ENCODE measurements at places on chromosomes 7 and 10. TPM values are rescaled to one million over a fixed set of nuclear protein-coding genes. Genes with fewer than 3 reads are reported as not detected.

SMO gene
- 14.3 TPM for polyA plus RNA-seq

GRCh38 chr7:96521068-96521894 is 188.4 kb downstream of the SEM1 start:
- H3K4me3 ChIP-seq: no peak overlapping the region
- peaks cover 5% of the 10 kb centered on the region for H3K4me1 ChIP-seq
- no peaks in the 10 kb centered on the region for H3K27me3 ChIP-seq
- peak; percentile 15 for DNase-seq

- H3K27ac ChIP-seq: no peak overlapping the region
- DNase-seq: no peak
Measured at GRCh38 chr10:112805701-112806100, 144.3 kb upstream of the TCF7L2 start.

DNA sequence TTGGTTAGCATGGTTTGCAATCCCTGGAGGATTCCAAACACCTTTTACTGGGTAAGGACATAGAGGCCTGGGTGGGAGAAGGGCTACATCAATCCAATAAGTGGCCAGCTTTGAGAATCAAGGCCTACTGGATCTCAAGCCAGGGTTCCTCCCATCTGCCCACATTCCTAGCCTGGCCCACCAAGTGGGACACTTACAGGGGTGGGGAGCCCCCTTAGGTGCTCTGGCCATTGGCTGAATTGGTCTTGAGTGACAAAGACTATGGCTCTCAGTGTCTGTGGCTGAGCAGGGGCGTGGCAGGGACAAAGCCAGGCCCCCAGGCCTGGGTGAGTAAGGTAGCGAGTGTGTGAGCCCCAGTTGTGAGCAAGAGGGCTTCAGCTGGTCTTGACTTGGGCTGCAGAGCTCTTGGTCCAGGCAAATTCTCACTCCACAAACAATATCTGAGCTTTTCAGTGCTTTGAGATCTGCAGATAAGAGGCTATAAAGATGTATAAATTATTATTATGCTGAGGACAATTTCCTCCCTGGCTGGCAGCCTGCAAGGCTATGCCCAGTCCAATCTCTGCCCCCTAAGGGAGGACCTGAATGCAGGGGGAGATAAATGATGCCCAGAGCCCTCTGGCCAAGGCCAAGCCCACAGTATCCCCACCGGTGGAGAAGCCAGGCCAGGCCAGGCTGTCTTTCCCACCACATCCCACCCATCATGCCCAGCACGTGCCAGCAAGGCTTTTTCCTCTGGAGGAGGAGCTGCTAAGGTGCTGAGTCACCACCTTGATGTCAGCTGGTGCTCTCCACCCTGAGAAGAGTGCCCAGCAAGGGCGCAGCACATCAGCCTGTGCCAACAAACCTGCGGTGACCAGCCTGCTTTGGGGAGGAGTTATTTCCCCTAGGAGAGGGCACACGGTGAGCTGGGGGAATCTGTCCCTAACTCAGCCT is 80.7 kb upstream of the DUSP5 start:
- no peak for DNase-seq
- H3K36me3 ChIP-seq: no peaks in the 10 kb centered on the region
- no peaks in the 10 kb centered on the region for H3K27me3 ChIP-seq
- no peak overlapping the region for H3K27ac ChIP-seq
- no peak overlapping the region for H3K4me3 ChIP-seq

DNA sequence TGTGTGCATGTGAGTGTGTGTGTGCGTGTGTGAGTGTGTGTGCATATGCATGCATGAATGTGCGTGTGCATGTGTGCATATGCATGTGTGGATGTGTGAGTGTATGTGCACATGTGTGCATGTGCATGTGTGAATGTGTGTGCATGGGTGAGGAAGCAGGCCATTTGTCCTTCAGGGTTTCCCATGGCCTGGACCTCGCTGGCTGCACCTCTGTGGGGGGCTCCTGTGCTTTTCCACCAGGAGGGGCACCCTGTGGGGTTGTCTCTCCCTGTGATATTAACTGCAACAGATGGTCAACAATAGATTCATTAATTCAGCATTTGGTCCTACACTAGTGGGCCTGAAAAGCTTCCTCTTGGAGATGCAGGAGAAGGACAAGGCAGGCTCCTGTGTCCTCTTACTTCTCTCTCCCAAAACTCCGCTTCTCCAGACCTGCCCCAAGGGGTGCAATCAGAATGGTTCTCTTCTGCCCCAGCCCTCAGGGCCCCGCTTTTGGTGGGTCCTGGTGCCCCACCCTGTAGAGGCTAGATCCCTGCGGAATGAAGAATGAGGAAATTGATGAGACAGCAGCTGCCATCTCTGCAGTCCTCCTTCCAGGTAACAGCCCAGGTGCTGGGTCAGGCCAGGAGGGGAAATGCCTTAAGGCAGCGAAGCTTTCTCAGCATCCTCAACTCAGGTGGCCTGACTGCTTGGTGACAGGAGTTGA is 41.5 kb upstream of the NUB1 start:
- no peaks in the 10 kb centered on the region for H3K36me3 ChIP-seq
- DNase-seq: no peak
- H3K4me3 ChIP-seq: no peak overlapping the region
- no peak overlapping the region for H3K27ac ChIP-seq
- peaks cover 1% of the 10 kb centered on the region for H3K4me1 ChIP-seq

DNA sequence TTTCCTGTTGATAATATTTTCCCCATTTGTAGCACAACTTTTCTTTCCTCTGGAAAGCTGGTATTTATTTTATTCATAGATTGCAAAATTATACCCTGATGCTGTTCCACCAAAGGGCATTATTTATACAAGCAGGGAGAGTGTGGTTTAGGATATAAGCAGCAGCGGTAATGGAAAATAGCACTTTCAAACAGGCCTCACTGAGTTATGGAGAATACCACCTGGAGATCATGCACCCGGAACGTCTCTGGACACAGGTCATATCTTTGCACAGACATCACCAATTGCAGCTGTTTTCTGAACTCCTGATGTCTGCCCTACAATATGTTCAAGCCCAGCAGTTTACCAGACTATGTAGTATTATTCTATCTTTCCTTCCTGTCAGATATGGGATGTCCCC is 2.0 kb upstream of the CALD1 start:
- H3K4me1 ChIP-seq: peaks cover 5% of the 10 kb centered on the region
- no peak overlapping the region for H3K27ac ChIP-seq
- no peak for DNase-seq
- no peak overlapping the region for H3K4me3 ChIP-seq
- no peaks in the 10 kb centered on the region for H3K36me3 ChIP-seq

DNA sequence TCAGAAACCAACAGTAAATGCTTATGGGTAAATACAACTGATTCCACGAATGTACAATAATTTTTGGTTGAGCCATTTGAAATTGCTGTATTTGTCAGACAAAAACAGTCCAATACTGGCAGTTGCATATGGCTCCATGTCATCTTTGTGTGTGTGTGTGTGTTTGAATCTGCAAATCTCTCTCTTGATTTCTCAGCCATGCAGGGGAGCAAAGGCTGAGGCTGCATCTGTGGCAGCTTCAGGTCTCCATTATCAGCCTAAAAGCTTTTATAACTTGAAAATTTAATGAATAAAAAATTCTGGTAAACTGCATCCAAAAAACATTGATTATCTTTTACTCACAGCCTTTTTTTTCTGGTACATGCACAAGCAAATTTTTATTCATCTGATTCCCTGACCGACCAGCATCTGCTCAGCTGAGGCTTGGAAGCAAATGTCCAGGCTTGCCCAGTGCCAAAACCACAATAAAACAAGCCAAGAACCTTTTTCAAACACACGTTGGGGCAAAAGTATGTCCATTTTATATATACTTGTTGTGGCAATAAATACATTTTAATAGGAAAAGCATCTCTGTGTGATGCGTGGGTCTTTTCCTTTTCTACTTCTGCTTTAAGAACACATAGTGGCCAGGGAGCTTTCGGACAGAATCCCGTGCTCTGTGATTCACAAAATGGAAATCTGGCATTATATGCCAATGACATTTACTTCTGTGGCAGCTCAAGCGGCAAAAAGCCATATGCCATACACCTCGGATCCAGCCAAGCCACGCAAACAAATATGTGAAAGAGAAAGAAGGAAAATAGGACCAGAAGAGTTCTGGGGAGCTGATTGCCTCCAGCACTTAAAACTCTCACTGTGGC is 275.6 kb upstream of the AOAH start:
- DNase-seq: no peak
- no peaks in the 10 kb centered on the region for H3K36me3 ChIP-seq
- no peaks in the 10 kb centered on the region for H3K4me1 ChIP-seq
- no peaks in the 10 kb centered on the region for H3K27me3 ChIP-seq

DNA sequence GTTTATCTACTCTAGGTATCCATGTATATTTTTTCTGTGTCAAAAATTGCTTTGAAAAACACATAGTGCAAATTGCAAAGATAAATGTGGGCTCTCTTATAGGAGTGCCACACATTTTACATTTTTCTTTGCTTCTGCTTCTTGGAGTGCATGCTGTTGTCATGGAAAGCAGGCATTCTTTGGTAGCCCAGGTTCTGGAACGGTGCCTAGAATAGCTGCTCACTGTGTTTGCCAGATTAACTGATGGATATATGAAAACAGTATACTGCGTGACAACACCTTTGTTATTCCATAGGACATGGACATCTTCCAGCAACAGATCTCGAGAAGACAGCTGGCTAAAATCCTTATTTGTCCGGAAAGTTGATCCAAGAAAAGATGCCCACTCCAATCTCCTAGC is 13.4 kb downstream of the NIPSNAP2 start:
- no peaks in the 10 kb centered on the region for H3K36me3 ChIP-seq
- no peaks in the 10 kb centered on the region for H3K4me1 ChIP-seq
- no peaks in the 10 kb centered on the region for H3K27me3 ChIP-seq
- H3K4me3 ChIP-seq: no peak overlapping the region

Measured in ovary (tissue), 10 donors.